ENCODE measurements at places on chromosomes 16 and 17.
A peak's percentile ranks its signal among the peaks of the same experiment; 100 is the strongest.

DNA sequence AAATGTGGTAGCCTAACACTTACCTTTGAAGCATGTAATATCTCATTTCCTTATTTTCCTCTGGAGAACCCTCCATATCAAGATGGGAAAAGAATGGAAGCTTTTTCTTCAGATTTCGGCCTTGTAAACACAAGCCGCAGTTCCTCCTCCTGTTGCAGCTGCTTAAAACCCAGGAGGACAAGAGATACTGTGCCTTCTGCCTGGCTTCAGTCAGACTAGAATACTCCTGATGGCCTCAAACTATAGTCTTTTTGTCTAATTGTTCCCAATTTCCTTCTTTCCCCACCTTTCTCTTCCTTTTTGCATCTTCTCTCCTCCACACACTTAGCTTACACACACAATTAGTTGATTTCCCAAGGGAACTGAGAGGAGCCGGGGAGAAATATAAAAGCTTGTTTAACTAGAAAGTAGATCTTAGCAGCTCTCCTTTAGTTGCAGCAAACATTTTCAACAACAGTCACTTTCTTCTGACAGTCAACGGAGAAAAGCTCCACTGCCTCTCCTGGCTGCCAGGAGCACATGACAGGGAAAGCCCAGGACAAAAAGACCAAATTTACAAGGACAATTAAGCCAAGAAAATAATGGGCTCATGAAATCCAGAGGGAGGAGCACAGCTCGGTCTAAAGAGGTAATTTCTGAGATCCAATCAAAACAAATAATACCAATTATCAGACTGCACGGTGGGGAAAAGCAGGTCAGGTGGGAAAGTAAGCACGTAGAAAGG, 76.4 kb upstream of the C17orf78 start:
- no peak for DNase-seq

DNA sequence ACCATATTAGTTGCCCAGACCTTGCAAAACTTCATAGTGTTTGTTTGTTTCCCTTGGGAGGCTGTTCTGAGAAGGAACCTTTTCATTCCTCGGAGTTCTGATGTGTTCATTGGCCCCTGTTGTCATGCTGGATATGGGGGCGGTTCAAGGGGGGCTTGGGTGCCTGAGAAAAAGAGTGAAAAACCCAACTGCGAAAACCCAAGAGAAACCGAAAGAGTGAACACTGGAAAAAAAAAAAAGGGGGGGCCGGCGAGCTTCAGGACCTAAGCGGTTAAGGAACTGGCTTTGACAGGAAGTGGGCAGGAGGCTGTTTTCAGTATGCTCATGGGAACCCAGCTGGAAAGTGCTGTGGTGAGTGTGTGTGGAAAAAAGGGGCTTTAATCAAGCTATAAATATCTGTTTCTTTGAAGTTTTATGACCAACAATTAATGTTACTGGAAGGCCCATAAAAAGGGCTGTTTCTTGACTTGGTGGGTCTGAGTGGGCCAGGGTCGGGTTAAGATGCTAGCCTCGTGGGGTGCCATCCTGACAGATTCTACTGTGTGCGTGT, 510.7 kb downstream of the MAF start:
- DNase-seq: peak; percentile 97

- no peak for DNase-seq
Observed at GRCh38 chr16:89658221-89658879, 714 bp downstream of the SPATA33 start.

DNA sequence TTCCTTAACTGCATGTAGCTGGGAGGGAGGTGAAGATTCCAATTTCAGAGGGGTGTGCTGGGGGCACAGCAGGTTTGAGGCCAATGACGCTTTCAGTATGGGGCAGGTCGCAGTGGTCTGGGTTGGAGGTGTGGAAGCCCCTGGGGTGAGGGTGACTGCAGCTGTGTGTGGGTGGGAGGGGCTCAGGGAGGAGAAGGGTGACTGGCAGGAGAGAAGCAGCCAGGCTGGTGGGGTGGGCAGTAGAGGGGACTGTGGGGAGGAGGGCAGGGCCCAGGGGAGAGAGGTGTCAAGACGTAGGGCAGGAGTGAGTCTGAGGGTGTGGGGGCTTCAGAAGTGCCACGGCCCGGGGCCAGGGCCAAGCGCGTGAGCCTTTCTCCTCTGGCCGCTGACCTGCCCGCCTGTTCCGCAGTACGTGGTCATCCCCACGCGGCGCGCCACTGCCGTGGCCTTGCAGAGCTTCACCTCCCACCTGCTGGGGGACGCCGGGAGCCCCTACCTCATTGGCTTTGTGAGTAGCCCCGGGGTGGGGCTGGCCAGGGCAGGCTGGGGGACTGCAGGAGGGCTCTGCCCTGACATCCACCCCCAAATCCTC, 19.4 kb downstream of the MYBBP1A start:
- DNase-seq: no peak

DNA sequence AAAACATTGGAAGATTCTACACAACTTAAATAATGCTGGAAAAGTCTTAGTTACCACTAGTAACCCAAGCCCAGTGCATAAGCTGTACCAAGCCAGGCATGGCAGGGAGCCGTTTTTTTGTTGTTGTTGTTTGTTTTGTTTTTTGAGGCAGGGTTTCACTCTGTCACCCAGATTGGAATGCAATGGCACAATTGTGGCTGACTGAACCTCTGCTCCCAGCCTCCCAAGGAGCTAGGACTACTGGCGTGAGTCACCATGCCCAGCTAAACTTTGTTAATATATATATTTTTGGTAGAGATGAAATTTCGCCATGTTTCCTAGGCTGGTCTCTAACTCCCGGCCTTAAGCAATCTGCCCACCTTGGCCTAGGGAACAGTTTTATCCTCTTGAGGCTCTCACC, 564 bp upstream of the TMIGD1 start:
- DNase-seq: no peak

GRCh38 chr16:78750611-78751010, 651.2 kb downstream of the WWOX start:
- DNase-seq: no peak

GRCh38 chr17:47611372-47612350, 38.1 kb upstream of the KPNB1 start:
- no peak for DNase-seq

DNA sequence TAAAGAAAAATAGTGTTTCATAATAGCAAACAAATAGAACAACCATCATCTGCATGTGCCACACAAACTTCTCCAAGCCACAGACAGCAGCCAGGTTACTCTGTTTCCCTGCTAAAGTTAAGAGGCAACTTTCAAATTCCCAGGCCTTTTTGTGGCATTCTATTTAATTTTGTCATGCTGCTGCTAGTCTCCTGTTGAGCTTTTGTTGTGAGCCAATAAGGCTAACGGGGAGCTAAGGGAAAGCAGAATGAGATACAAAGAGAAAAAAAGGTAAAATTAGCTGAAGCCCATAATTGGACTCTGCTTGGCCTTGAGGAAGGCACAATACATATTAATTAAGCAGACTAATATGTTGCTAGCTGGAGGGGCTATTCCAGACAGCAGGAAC, 74.7 kb upstream of the GNAO1 start:
- no peak for DNase-seq

GRCh38 chr17:28746611-28747050, 2.8 kb downstream of the TRAF4 start:
- DNase-seq: no peak

- no peak for DNase-seq
Observed at GRCh38 chr17:14211801-14212200, 24.9 kb downstream of the CDRT15 start.

GRCh38 chr17:81720267-81721071, 8.4 kb downstream of the SLC25A10 start:
- no peak for DNase-seq

GRCh38 chr17:11006530-11006929, 168.6 kb upstream of the PIRT start:
- no peak for DNase-seq

DNA sequence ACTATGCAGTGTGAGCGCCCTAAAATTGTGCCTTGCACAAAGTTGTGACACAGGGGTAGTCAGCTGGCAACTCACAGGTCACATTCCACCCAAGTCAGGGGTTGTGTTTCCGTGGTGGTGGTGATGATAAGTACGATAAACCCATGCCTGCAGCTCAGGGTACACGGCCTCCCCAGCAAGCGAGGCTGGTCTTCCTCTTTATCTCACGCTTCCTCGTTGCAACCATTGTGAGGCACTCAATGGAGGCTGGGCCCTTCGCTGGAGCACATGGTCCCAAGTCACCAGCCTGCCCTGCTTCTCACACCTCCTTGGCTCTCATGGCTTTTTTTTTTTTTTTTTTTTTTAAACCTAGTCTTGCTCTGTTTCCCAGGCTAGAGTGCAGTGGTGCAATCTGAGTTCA, 307.5 kb downstream of the CPPED1 start:
- DNase-seq: no peak

DNA sequence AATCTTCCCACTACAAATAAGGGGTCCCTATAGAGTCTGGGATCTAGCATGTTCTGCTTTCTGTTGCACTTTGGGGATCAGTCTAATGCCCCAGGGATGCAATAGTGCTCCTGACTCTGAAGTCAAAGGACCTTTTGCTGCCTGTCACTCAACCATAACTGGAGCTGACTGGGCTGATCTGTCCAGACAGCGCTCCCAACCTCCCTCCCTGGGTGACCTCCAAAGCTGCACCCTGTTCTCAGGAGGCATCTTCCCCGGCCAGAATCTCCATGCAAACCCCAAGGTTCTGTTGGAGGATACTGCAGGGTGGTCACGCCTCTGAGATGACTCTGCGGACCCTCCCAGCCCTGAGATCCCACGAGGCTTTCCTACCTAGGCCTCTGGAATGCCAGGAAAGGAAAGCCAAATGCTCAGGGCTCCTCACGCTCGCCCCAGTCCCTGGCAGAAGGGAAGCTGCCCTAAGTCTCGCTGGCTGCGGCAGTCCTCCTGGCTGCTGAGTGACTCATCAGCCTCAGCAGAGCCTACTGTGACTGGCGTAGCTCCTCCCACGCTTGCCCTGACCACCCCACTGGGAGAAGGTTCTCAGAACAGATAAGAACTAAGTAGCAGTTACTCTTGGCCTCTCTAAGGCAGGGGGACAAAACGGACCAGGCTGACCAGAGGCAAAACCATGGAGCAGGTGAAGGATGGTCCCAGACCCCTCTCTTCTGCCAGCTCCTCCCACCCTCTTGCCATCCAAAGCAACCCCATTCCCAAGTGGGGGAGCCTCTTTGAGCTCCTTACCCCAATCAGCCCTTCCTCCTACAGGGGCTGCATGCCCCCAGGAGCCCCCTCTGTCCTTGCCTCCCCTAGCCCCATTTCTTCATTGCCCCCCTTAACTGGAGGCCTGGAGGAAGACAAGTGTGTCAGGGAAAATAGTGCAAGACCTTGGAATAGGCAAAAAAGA, 124.1 kb upstream of the TNRC6C start:
- DNase-seq: peak; percentile 89

GRCh38 chr17:37219876-37220606, 155.7 kb upstream of the C17orf78 start:
- no peak for DNase-seq

DNA sequence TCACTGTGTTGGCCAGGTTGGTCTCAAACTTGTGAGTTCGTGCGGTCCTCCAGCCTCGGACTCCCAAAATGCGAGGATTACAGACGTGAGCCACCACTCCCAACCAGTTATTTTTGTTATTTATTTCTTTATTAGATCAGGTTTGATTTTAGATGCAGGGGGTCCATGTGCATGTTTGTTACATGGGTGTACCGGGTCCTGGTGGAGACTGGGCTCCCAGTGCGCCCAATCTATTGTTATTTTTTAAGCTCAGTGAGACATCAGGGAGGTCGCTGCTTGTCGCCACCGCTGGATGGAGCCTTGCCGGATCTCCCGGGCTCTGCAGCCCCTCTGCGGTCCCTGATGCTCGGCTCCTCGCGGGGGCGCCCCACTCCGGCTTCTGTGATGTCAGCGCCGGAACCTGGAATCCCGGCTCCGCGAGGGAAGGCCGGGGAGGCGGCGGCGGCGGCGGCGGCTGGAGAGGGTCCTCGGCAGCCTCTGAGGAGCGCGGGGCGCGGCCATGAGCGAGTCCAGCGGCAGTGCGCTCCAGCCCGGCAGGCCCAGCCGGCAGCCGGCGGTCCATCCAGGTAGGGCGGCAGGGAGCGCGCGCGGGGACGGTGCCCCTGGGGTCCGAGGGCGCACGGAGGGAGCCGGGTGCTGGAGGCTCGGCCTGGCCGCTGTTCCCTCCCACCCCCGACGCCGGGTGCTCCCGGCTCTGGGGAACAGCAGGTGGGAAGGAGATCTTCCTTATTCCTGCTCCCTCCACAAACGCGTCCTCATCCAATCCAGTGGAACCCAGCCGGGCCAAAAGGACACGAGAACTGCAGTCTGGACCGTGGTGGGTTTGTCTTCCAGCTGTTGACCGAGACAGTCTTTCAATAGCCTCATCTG, at the start of gene TMC7:
TMC7 (plus strand) TSS at position 370 of the 870 bp plus-strand sequence; CDS start at position 500, 130 bp downstream.
- peak; percentile 38 for DNase-seq

GRCh38 chr17:12128946-12129345, 108.3 kb downstream of the MAP2K4 start:
- no peak for DNase-seq

- no peak for DNase-seq
Observed at GRCh38 chr17:31693433-31694220, 165.4 kb downstream of the COPRS start.

- DNase-seq: no peak
Observed at GRCh38 chr16:85600078-85600477, 13.0 kb upstream of the GSE1 start.

DNA sequence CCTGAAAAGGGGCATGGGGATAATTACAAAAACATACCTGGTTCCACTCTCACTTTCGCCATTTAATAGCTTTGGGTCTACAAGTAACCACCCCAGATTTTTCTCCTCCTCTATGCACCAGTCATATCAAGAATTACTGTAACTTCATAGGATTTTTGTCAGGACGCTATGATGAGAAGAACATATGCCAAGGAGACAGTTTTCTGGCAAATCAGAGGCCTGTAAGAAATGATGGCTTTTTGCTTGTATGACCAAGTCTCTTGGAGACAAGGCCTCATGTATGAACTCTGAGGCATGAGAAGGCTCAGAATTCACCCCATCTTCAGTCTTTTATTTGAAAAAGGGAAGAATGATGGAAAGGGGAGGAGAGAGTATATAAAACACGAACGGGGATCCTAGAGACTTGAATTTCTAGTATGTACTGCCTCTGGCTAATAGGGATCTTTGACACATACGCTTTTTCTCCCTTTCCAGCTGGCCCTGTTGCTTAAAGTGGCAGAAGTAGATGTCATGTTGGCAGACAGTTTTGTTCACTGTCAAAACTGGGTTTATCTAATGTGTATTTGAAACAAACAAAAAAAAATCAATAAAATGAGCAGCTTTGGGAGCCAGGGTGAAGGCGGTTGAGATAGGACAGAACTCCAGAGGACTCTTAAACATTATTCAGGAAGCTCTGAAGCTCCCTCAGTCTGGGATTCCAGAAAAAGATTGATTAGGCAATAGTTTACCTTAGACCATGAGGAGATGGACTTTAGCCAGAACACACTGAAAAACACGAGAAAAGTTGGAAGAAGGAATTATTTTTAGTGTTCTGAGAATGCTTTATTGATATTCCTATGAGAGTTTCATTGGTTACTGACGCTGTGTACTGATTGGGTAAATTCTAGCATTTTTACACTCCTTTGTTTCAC, 656.6 kb downstream of the WWOX start:
- DNase-seq: no peak

GRCh38 chr17:1872976-1873375, 43.2 kb downstream of the RPA1 start:
- no peak for DNase-seq

- DNase-seq: no peak
Observed at GRCh38 chr16:12531937-12532336, 271.8 kb downstream of the CPPED1 start.

All from MV-4-11 (cell line).